Renal cortical epithelial cell (primary cell): ENCODE measurements at places on chromosomes 3 and 15.

- no peak for DNase-seq
Measured at GRCh38 chr3:132087356-132087755, 52.5 kb upstream of the CPNE4 start.

GRCh38 chr15:40512440-40512839 is 41.7 kb downstream of the CHST14 start:
- DNase-seq, result no peak

GRCh38 chr3:61828880-61829721 is 267.7 kb downstream of the PTPRG start:
- DNase-seq, result no peak

DNA sequence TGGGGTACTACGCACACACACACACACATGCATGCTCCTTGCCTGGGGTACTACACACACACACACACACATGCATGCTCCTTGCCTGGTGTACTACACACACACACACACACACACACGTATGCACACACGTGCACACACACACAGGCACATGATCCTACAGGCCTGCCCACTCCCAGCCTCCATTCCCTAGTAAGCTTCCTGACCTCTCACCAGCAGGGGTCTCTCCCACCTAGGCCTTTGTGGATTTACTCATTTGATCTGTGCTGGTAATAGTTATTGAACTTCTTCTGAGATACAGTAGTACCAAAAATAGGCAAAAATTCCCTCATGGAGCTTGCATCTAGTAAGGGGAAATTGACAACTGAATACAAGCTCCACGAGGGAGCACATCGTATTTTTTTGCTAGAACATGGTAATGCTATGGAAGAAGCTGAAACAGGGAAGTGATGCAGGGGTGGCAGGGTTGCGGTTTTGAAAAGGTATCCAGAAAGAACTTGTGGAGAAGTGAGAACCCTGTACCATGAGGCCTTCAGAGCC is 19.1 kb downstream of the TTC21A start:
- DNase-seq, result peak; percentile 38

DNA sequence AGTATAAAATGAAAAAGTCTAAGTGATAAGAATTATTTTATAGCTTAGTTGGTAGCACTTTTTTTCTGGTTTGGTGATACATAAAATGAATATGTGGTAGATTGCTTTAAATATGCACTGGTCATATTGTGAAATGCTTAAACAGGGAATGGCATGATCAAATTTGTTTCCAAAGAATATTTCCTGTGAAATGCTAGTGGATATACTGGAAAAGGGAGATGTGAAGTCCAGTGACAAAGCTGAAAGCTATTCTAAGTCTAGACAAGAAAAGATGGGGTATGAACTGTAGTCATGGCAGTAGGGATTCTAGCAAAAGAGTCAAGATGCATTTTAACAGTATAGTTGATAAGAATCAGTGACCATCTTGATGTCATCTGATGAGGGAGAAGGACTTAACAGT is 98.9 kb upstream of the MME start:
- no peak for DNase-seq

- peak; percentile 64 for DNase-seq
Measured at GRCh38 chr3:30502742-30503073, 103.7 kb upstream of the TGFBR2 start.

- DNase-seq, result no peak
Measured at GRCh38 chr15:55245059-55245458, 44.6 kb downstream of the RAB27A start.

DNA sequence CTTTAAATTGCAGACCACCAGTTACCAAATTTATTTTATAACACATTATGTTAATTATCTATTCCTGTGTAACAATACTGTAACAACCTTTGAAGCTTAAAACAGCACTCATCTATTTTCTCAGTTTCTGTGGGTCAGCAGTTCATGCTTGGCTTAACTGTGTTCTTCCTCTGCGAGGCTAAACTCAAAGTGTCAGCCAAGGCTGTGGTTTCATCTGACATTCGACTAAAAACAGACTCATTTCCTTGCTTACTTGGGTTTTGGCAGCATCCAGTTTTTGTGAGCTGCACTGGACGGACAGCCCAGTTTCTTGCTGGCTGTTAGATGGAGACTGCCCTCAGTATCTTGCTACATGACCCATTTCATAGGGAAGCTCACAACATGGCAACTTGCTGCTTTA is 247.3 kb upstream of the KCNH8 start:
- DNase-seq, result peak; percentile 2

DNA sequence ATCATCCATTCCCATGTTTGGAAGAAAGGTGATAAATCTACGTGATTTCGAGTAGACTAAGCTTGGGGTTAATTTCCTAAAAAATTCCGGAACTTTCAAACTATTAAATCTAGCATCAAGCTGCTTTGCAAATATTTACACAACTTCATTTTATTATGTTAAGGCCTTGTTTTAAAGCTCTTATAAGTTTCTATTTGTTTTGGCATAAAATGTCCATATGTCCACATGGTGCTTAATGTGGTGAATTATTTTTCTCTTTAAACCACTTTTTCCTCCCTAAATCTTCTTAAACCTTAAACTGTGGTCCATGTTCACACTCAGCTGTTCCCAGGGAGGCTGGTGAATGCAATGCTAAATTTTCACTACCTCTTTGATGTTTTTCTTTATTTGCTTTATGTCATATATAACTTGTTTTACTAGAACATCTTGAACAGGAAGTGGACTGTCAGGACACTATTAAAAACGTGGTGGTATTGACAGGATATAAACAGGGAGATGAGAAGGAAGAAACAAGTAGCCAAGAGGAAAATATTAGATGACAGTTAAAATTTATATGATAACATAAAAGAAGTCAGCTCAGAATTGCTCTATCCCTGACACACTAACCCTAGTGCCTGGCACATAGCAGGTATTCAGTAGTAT is 72.5 kb upstream of the AGTR1 start:
- no peak for DNase-seq

DNA sequence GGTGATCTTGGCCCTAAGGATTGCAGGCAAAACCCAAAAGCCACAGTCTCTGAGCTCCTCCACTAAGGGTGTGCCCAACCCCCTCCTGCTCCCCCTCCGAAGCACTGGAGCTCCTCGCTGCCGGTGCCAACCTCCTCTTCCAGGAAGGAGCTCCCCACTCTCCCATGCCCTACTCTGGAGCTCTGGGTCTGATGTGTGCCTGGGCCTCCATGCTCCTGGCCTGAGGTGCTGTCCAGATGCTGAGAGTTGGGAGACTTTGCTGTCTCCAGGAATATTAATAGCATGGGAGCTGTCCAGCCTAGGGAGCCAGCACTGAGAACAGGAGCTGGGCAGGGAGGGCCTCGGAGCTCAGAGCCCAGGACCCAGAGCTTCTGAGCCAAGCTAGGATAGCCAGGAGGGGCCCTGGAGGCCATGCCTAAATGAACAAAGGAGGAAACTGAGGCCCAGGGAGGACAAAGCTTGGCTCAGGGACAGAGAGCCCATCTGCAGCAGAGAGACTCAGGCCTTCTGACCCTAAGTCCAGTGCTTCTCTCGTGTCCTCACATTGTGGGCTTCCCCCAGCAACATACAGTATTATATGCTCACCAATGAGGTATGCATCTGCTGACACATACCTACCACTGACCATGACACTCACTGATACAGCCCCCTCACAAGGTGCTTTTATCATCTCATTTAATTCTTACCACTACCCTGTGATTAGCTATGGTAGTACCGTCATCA is 36.9 kb upstream of the HERC1 start:
- DNase-seq, result peak; percentile 76

DNA sequence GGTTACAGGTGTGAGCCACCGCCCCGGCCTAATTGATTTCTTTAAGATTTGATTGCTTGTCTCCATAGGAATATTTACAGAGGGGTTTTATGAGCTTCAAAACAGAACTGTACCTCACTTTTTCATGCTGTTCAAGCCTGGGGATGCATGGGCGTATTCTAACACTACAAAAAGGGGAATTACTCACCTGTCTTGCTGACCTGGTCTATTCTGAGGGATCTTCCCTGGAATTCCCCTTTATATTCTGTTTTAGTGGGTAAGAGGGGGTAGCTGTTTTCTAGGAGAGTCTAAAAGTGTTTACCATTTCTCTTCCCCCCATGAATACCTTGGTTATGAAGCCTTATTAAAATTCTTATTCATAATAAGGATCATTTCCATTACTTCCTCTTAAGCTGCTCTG is 48.1 kb downstream of the NME9 start:
- no peak for DNase-seq

GRCh38 chr15:63038926-63039673 is 3.4 kb upstream of the TPM1 start:
- peak; percentile 66 for DNase-seq

GRCh38 chr3:187742351-187743171 is 2.7 kb downstream of the BCL6 start:
- DNase-seq, result no peak

DNA sequence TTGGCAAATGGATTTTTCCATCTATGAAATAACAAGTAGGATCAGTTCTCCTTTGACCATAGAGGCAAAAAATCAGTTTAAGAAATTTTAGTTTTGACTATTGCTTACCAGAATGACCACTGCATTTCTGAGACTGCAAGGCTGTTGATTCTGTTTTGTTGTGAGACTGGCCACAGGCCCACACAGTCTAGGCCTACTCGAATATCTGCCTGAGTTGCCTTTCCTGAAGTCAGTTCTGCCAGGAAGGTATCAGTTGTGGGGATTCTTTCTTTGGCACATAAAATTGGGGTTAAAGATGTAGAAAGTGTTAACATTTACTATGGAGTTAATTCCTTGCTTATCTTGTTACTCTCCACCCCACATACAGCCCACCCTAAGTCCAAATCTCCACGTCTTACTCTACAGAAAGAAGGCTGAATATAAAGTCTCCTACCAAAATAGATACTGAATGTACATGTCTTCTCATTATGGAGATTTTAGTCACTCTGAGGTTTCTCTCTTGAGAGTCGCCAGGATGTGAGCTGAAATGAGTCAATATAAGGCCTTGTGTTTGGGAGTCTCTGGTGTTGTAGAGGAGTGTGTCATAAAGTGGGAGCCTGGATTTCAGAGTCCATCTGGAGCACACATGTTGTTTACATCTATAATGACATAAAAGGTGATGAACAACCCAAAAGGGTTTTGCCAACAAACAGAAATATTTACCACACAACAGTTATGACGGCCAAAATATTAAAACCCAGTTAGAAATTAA is 45.0 kb upstream of the WWTR1 start:
- peak; percentile 9 for DNase-seq

DNA sequence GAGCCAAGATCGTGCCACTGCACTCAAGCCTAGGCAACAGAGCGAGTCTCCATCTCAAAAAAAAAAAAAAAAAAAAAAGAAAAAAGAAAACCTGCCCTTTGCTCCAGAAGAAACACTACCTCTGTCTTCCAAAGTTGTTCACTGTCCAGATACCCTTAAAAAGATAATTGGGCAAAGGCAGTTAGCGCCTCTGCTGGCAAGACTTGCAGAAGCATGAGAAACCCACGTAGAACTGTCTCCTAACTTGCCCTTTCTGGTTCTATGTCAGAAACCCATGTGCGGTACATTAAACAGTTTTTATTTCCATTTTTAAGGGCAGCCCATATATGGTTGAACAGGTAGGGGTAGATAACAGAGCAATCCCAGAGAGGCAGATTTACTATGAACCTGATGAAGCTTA is 1026.4 kb downstream of the ROBO2 start:
- DNase-seq, result no peak

- DNase-seq, result no peak
Measured at GRCh38 chr15:70029297-70029701, 68.4 kb downstream of the TLE3 start.

DNA sequence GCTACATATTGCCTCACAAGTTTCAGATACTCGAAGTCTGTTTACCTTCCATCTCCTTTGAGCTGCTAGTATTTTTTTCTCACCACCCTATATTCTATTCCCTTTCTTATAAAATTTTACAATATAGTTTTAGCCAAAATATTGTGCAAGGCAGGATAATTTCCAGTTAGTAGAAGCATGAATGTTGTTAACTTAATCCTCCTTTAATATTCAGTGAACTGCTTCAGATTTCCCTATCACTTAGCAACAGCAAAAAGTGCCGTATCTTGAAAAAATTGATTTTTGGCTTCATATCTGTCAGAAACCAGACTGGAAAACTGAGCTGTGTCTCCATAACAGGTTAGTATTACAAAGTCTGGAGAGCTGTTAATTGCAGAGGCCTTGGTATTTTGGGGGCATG is 24.0 kb downstream of the PLSCR4 start:
- DNase-seq, result no peak

DNA sequence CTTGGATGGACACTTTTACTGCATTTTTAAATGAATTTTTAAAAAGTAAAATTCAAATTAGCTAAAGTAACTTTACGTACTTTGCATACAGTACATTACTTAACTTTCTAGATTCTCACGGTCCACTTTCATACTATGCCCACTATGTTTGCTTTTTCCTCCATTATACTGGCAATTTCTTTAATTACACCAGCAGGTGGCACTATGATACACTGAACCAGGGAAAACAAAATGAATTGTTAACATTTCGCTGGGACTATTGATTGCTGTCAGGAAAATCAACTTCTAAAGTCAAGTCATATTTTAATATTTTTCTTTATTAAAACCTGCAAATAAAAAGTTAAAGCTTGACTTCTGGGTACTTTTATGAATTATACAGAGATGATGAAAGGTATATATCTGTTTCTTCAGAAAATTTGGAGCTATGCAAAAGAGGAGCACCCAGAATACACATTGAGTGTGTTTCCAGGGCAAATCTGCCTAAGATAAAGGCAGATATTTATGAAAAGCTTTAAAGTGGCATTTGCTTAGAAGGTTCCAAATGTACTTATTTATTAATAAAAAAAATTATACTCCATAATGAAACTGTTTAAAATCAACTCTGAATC is 21.8 kb upstream of the POU1F1 start:
- DNase-seq, result peak; percentile 51

DNA sequence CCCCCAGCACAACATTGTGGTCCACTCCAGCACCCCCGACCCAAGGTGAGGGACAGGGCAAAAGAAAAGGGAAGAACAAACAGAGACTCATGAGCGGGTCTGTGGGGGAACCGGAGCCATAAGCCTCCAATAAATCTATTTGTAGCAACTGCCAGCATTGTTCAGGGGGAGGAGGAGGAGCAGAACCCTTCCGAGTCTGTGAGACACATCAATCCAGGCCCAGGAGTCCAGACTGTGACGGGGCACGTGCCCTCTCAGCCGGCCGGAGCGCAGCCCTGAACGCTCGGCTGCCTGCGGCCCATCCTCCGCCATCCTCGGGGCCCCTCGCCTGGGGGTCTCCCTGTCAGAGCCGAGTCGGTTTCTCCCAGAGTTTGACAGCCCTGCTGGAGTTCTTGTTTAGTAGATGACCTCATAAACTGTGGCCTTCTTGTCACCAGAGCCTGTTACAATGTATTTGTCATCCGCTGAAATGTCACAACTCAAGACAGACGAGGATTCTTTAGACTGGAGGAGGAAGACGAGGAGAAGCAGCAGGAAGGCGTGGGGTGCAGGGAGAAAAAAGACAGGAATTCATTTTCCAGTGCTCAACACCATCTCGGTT is 47.9 kb downstream of the TLE3 start:
- DNase-seq, result no peak

- no peak for DNase-seq
Measured at GRCh38 chr3:134929976-134930375, 134.9 kb downstream of the EPHB1 start.

- peak; percentile 36 for DNase-seq
Measured at GRCh38 chr3:123411340-123412040, 37.4 kb downstream of the ADCY5 start.

GRCh38 chr15:58307313-58307961 is 124.4 kb upstream of the LIPC start:
- peak; percentile 84 for DNase-seq
